RCC 7860 (cell line): ENCODE measurements at places on chromosomes 5 and 9.

DNA sequence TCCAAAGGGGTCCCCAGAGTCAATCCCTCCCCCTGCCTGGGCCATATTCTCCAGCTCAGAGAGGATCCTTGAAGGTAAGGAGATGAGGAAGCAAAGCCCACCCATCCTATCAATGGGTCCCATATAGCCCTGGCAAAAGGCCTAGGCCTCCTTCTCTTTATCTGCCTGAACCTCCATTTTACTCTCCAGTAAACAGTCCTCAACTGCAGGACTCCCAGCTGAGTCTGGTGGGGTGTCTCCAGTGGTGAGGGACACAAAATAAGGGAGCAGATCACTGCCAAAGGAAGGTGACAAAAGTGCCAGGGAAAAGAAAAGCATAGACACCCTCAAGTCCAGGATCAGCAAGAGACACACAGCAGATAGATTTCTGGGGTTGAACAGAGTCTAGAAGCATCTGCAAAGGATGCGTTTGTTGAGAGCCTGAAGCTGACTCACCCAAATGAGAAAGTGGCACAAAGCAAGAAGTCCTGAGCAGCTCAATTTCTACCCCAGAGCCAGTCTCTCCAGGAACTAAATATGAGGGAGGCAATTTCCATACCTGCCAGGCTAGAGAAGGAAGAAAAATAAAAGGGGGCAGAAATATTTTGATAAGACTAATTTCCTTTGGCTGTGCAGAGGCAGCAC lies 2.7 kb upstream of the EBF1 start:
- no peak for DNase-seq

DNA sequence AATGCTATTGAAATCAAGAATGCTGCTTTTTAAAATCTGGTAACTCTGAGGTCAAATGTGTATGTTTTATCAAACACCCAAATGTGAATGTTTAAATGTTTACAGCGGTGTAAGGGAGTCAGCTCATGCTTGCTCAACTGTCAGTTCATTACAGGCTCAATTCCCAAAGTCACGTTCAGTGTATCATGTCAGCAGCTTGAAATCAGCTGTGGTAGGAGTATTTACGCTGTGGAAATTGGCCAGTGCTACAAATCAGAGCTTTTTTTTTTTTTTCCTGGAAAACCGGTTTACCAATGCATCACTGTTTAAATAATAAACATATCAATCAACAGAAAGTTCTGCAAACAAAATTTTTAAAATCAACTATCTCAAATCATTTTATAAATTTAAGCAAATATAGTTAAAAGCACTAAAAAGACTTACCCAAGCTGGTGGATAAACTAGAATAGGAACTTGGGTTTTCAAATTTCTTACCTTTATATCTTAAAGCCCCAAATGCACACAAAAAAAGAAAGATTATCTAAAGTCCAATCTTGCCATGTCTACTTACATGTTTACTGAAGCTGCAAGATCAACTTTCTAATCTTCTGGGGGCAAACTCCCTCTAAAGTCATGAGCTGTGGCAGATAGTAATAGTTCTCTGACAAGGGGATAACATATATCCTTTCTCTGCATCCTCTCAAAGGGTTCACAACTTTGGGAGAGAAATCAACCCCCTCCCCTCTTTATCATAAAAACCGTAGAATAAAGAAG lies 57.6 kb upstream of the GRAMD2B start:
- DNase-seq: no peak

DNA sequence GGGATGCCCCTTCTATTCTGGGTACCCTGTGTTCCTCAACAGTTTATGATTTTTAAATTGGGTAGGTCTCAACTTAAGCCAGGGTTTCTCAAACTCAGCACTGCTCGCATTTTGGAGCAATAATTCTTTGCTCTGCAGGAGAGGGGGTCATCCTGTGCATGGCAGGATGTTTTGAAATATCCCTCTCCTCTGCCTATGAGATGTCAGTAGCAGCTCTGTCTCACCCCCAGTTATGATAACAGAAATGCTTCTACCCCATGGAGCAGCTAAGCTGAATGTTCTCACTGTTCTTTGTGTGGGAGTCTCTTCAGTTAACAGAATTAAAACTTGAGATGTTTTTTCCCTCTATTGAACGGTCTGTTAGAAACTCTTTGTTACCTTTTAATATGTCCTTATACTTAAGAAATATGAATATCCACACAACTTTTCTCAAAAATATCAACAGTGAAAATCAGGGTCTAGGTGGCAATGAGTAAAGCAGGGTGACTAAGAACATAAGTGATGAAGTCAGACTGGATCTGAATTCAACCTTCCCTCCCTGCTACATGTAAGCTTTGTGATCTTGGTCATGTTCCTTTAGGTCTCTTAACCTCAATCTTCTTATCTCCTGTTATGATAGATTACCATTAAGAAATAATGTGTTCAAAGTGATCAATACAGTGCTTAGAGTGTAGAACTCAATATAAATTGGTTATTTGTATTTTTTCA lies 89.0 kb downstream of the CAMK4 start:
- DNase-seq: no peak

- no peak for DNase-seq
These were observed 57.6 kb downstream of the HMCN2 start for GRCh38 chr9:130323051-130323745.

DNA sequence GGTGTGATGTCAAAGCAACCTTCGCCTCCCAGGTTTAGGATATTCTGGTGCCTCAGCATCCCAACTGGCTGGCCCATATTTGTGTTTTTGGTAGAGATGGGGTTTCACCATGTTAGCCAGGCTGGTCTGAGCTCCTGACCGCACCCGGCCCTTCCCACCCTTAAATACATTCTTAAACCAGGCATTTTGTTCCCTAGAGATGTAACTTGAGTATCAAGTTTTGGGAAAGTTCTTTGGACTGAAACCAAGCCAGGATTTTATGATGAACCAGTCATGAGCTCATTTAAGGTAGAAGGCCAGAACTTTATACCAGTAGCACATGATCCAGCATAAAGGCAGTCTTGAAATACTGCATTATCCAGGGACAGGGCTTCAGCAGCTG lies 3.5 kb downstream of the RPL7A start:
- no peak for DNase-seq

- DNase-seq: no peak
These were observed 253.3 kb downstream of the DMAC1 start for GRCh38 chr9:7546261-7546660.

- DNase-seq: peak; percentile 9
These were observed 261.6 kb downstream of the GLIS3 start for GRCh38 chr9:4038182-4038723.

DNA sequence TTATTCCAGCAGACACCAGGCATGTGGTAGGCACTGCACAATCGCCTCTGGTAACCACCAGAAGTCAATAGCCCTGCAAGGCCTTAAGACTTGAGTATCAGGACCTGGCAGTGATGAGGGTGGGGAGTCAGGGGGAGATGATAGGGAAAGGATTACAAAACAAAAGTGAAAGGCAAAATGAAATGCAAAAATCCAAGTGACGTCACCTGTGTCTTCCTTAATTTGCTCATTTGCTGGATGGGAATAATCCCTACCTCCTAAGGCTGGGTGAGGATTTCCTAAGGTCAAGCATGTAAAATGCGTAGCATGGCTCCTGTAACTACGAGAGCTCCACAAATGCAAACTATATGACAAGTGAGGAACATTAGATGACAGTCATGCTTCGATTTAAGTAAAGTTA lies 58.4 kb downstream of the FOXI1 start:
- DNase-seq: no peak

DNA sequence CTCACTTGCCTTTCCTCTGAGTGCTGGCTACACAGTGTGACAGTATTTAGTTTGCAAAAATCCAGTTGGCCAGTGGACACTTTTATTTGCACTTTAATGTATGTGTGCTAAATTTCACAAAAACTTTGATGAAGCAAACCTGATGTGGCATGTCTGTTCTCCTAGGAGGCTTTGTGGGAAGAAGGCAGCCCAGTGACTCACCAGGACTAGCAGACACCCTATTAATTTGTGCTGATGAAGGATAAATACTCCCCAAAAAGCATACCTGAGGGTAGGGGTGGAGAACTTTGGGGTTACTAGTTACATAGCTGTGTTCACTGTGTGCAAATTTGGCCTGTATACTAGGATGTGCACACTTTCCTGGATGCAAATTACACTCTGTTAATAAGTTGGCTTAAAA lies 39.3 kb upstream of the IPPK start:
- no peak for DNase-seq

DNA sequence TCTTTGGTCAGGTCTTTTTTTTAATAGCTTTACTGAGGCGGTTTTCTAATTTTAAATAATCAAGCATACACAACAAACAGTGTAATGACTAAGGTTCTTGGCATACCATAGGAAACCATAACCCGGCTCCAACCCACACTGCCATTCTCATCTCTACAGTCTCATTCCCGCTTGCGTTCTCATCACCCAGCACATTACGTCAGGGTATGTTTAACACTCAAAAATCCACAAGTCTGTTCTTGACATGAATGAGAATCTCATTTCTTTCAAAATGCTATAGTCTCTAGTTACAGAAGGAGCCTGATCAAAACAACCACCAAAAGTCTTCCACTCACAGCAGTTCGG lies 505 bp downstream of the C5orf34 start:
- peak; percentile 64 for DNase-seq

GRCh38 chr5:105617436-105618215 lies 2053.1 kb downstream of the EFNA5 start:
- DNase-seq: no peak

GRCh38 chr5:55530669-55531068 lies 4.1 kb downstream of the PLPP1 start:
- no peak for DNase-seq

GRCh38 chr9:108095496-108095895 lies 605.9 kb upstream of the KLF4 start:
- no peak for DNase-seq

- DNase-seq: peak; percentile 81
These were observed 31.8 kb downstream of the MAP1B start for GRCh38 chr5:72138943-72139521.

DNA sequence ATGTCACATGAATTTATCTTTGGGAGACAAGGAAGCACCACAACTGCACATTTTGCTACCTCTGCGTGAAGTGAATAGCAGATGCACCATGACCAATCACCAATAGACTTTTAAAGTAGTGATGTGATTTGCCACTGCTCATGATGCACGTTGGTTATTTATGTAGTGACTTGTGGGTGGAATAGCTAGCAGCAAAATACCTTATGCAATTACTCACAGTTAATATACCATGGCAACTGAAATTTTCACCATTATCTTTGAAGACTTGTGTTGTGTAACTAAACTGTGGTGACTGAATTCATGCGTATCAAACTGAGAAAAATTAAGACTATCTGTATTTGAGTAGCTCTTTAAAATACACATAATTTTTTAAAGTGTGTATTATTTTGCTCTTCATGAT lies 46.2 kb upstream of the TUSC1 start:
- DNase-seq: peak; percentile 36

DNA sequence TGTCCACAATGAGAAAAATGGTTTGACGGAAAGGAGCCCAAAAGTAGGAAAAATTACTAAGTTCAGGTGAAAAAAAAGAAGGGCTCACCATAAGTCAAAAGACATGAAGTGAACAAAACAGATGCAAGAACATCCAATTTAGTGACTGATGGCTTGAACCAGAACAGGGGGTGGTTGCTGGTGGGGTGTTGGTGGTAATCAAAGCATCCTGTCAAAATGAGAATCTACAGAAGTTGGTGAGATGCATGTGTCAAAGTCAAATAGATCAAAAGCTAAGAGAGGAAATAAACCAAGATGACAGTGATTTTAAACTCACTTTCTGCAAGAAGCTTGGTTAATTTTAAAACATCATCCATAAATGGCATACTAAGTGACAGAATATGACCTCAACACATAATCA lies 117.4 kb downstream of the MLLT3 start:
- no peak for DNase-seq

GRCh38 chr5:31995006-31995405 lies 179.1 kb downstream of the GOLPH3 start:
- no peak for DNase-seq

- DNase-seq: peak; percentile 96
These were observed 623.1 kb downstream of the BNC2 start for GRCh38 chr9:16247188-16247875.

- no peak for DNase-seq
These were observed 20.2 kb downstream of the NIPSNAP3B start for GRCh38 chr9:104784098-104784497.

GRCh38 chr5:995318-995717 lies 13.3 kb upstream of the NKD2 start:
- no peak for DNase-seq

- no peak for DNase-seq
These were observed 114.1 kb upstream of the RIOK2 start for GRCh38 chr5:97297063-97297703.

DNA sequence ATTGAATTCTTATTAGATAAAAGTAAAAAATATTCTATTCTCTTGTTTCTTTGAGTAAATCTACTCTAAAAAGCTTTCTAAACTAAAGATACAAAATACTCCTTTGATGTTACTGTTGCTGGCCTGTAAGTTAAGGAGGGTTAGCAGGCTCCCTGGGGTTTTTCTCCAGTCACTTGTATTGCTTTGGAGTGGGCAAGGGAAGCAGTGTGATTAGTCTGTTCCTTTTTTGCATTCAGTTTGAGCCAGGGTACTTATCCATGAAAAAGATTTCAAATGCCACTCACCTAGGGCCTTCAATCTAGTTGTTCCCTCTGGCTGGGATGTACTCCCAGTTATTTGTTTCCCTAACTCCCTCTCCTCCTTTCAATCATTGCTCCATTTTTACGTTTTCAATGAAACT lies 256.2 kb upstream of the SMC2 start:
- no peak for DNase-seq

GRCh38 chr9:116843863-116844620 lies 156.9 kb downstream of the TRIM32 start:
- no peak for DNase-seq

GRCh38 chr5:128216860-128217531 lies 133.4 kb downstream of the SLC12A2 start:
- peak; percentile 87 for DNase-seq

DNA sequence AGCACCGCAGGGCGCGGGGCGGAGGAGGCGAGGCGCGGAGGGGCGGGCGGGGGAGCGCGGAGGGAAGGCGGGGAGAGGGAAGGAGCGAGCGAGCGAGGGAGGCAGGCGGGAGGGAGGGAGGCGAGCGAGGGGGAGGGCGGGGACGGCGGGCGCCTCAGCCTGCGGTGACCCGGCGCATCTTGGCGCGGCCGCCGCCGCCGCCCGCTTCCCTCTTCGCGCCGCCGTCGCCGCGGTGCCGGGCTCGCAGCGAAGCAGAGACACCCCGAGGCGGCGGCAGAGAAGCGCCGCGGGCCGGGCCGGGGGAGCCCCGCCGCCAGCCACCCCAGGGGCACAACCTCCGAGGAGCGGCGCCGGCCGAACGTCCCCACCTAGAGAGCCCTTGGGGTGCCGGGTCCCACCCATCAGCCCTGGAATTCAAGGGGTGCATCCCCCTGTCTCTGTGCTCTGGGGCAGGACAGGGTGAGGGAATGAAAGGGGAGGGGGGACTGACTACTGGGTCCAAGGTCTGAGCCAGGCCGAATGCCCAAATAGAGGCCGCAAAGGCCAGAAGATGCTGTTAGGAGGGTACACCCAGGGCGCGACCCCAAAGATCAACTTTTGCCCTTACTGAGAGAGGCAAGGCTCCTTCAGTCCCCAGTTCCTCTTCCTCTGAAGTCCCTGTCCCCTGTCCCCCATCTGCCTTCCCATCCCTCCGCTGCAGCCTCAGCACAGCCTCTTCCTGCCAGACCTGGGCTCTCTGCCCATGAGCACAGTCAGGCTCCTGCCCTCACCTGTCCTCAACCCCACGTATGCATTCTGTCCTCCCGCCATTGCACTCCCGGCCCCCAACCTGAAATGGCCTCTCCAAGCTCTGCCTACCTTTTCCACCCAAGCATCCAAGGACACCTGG lies at the start of gene ADAMTS2:
Gene ADAMTS2 (minus strand): TSS at position 29 of the 889 bp plus-strand sequence. CDS start 133 bp downstream, outside the sequence.
- DNase-seq: no peak
